ENCODE measurements at places on chromosomes 16 and 17.
A peak's percentile ranks its signal among the peaks of the same experiment; 100 is the strongest.

GRCh38 chr17:65609749-65610148 is 48.3 kb upstream of the AXIN2 start:
- no peak for DNase-seq

GRCh38 chr16:85445064-85445778 is 167.9 kb upstream of the GSE1 start:
- no peak for DNase-seq

DNA sequence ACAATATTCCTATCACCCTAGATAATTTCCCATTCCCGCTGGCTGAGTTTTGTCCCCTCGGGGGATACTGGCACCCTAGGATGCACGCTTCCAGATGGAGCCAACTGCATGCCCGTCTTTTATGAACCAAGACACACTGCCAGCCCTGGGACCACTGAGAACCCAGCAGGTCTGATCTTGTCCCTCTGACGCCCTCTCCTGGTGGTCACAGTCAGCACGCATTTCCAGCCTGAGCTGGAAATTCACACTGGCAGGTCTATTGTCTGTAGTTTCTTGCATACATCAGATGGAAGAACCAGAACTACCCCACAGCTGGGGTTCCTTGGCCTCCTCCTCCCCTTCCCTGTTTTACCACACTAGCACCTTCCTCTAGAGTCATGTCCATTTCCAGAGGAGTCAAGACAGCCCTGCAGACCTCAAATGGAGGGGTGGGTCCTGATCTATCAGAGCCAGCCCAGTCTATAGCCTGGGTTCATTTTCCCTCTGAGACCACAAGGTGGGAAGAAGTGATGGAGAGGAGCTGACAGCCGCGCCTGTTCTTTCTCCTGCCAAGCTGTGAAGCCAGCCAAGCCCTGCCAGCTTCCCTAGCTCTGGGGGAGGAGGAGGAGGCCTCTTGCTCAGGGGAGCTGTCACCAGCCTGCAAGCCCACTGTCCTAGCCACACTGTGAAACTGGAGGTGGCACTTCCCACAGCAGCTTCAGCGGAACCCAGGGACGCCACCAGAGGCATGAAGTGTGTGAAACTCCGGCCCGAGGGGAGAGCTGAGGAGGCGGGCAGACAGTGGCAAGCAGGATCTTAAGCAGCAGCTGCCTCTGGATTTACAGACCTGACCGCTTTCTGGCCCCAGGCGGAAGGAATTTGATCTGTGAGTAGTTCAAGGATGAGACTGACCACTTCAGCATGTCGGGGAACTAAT is 29.3 kb downstream of the MXRA7 start:
- DNase-seq: peak; percentile 30

DNA sequence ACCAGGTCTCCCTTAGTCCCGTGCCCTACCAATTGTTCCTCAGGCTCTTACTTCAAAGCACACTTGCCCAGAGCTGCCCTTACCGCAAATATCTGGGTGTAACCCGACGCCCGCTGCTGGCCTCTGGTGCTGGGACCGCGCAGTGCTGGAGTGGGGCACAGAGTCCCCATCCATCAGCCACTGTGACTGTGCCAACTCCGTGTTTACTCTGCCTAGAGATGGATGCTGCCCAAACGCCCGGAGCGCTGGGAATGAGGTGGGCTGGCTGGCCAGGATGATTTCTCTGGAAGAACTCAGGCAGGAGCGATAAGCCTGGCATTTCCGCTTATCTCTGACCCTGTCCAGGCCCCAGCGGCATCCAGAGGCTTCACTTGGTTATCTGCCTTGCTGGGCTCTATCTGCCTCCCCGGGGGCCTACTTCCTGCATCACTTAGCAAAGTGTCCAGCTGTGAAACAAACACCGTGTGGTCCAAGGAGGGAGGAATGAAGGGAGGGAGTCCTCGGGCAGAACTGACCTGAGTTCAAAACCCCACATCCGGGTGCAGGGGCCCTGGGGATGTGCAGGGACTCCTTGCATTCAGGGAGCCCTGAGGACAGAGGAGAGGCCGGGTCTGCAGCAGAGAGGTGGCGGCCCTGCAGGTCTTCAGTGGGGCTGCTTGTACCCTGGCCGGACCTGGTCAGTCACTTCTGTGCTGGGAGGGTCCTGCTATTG is 9.4 kb upstream of the MYLK3 start:
- no peak for DNase-seq

GRCh38 chr17:2064147-2064489 is 9.2 kb downstream of the HIC1 start:
- no peak for DNase-seq

- DNase-seq: no peak
These were observed 38.8 kb upstream of the ANKFN1 start for GRCh38 chr17:56114469-56114868.

- DNase-seq: no peak
These were observed 244.1 kb downstream of the STX8 start for GRCh38 chr17:9331279-9332131.

DNA sequence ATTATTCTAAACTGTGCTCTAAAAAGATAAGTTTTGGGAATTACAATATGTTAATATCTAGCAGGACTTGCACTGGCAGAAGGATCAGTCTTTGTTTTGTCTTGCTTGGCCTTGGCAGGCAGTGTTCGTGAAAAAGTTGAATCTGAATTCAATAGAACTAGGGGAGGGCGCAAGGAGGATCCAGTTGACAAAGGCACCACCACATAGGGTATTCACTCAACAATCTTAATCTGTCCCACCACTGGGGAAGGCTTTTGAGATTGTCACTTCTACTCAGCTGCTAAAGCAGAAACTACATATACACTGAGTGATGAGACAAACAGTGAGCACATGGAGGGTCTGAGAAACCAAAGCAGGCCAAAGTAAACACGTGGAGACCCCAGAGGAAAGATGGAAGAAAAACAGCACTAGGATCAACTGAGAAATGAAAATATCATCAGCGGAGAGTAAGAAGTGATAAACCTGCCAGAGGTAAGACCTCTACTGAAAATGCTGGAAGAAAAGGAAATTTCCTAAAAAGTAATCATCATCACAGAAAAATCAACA is 2.4 kb downstream of the AMFR start:
- DNase-seq: no peak

- DNase-seq: no peak
These were observed 10.3 kb downstream of the ANKRD13B start for GRCh38 chr17:29603109-29603674.

- no peak for DNase-seq
These were observed 30.0 kb downstream of the SNN start for GRCh38 chr16:11698271-11698689.

DNA sequence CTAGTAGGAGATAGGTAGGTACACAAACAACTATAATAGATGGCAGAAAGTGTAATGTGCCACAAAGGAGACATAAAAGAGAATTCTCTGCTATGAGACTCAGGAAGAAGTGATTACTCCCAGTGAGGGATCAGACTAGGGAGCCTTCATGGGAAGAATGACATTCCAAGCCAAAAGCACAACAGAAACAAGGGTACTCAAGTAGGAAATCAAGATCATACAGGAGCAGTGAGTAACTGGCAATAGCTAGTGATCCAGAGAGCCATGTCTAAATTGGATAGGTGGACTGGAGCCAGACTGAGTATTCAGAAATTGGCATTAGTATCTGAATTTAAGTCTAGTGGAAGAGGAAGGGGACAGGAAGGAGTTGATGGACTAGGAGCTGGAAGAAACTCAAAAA is 10.7 kb downstream of the RFFL start:
- DNase-seq: no peak

DNA sequence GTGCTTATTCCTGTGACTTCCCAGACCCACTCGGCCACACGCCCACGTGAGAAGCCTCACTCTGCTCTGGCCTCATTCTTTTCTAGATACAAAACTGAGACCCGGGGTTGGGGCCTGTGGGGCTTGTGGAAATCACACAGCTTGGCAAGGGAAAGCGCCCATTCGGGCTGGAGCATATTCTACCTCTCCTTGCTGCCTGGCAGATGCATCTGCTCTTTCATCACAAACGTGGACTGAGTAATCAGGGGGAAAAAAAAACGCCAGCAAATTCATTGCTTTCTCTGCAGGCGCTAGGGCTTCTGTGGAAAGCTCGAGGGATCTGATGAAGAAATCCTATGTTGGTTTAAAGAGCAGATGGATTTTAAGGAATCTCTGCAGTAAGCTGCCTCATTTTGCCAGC is 44.4 kb downstream of the DNAH9 start:
- no peak for DNase-seq

DNA sequence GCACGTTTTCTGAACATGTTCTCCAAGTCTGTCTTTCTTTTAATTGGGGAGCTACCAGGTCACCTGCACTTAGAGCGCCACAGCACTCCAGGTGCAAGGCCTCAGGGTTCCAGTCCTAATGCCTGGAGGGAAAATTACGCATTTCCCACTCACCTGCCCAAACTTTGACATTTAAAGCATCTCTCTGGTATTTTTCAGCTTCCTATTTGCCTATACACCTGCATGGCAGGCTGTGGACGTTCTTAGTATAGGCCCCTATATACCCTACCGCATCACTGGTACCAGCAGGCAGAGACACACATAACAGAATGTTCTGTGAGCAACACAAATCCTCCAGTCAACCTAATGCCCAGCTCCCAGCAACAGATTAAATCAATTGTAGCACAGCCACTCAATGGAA is 213.3 kb downstream of the MRTFB start:
- DNase-seq: no peak

DNA sequence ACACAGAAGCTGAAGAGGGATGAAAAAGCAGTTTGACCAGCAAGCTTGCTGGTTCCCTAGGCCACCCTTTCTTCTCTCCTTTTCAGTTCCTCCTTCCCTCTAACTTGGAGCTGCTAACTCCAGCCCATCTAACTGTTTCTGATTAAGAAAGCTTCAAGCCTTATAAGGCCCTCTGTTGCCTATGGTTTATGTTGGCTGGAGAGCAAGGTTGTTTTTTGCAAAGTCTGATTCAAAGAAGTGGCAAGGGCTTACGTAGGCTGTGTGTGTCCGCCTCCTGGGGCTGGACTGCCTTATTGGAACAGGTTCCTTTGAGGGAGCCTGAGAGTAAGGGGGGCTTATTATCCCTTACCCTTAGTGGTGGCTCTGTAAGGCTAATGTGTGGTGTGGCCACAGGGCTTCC is 7.1 kb downstream of the AKAP1 start:
- DNase-seq: no peak

DNA sequence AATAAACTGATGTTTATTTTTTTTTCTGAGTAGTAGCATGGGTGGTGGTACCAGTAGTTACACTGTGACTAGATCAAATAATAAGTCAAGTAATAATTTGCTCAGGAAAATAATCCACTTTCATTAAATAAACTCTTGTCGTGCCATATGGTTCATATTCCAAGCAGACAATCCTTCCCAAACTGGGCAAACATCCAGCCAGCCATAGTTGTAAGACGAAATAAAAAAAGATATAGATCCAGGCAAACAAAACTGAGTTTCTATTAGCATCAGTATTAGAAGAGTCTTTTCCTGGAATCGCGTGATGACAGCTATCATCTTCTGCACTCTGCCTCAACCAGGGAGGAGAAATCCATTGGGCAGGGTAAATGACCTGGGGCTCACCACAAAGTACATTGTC is 508.4 kb upstream of the GOT2 start:
- no peak for DNase-seq

- DNase-seq: peak; percentile 35
These were observed 37.2 kb upstream of the BCAR1 start for GRCh38 chr16:75288596-75289120.

DNA sequence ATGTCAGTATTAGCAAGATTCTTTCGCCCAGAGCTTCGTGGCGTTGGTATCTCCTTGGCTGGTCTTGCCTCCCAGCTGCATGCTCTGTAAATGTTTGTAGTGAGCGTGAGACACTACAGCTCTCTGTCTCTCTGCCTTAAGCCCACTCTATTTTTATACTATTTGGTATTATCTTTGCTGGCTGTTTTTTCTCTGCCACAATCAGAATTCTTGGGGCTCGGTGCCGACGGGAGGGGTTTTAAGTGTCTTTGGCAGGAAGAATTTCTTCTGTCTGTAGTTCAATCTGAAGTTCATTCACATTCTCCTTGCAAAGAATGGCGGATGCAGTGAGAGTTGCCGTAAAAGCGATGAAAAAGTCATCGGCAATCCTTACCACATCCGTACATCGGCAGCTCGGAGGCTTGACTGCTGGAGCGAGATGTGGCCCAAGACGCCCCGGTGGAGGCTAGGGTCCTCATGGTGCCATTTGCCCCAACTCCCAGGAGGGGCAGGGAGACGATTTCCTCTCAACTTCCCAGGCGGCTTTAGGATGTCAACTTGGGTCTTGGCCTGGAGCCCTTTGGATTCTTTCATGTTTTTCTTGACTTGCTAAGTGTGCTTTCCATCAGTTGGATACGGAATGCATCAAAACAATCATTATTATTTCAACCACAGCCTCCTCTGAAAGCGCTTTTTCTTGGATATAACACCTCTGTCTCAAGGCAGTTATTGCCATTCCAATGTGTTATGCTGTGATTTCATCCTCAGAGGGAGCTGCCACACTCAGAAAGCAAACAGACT is 132.3 kb upstream of the SDK2 start:
- no peak for DNase-seq
